ENCODE measurements at places on chromosomes 12 and 14.

DNA sequence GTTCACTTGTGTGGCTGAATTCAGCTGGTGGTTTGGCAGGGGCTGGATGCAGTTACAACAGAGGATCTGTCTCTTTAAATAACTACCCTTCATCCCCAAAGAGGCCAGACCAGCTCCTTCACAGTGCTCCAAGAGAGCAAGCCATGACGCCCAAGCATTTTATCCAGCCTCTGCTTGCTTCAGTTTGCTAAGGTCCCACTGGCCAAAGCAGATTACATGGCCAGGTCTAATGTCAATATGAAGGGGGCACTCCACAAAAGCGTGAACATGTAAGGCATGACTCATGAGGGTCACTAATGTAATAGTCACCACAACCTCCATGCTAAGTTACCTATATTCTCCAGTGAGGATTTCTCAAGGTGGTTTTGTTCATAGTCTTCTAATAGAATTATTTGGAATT is 62.9 kb downstream of the MARK3 start:
- no peak for DNase-seq

DNA sequence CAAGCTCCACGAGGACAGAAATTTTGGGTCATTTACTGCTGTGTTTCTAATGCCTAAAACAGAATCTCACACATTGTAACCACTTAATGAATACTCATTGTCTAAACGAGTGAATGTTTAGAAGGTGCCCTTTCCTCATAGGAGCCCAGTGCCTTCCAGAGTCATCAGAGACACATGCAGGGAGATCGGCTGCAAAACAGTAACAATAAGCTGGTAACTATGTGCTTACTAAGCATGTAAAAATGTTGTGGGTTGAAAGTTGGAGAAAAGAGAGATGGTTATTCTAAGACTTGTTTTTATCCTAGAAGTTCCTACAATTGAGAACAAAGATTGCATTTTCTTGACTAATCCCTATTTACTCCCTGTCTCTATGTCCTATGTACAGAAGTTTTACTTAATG is 7.4 kb downstream of the TESPA1 start:
- no peak for DNase-seq

- no peak for DNase-seq
These were observed 7.0 kb upstream of the BCAT1 start for GRCh38 chr12:24955853-24956252.

GRCh38 chr14:85688006-85688405 is 158.1 kb downstream of the FLRT2 start:
- DNase-seq: no peak

DNA sequence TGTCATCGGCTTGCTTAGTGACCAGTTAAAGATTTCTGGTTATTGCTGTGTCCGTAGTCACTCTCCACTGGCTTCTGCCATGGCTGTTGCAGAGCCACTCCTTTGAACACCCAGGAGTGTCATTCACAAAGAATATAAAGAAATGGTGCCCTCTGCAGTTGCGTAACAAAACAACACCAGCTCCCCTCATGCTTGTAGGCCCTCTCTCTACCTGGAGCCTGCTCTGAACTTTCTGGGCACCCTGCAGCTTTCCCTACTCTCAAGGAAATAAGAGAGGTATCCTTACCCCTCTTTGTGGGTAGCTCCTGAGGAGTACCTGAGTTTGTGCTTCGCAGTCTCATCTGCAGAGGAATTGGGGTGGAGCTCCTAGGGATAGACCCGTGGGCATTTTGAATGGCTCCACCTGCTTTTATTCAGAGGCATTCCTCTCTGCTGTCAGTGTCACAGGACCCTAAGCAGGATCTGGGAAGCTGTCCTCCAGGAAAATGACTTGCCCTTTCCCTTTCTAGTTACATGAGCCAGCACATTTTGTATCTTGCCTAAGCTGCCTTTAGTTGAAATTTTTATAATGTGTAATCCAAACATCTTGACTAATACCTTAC is 97.2 kb upstream of the TMEM260 start:
- DNase-seq: no peak
